CD4-positive, alpha-beta T cell treated with Interleukin-6 at 100 ng/mL for 8 hours (primary cell): ENCODE measurements at places on chromosomes 4 and X.

DNA sequence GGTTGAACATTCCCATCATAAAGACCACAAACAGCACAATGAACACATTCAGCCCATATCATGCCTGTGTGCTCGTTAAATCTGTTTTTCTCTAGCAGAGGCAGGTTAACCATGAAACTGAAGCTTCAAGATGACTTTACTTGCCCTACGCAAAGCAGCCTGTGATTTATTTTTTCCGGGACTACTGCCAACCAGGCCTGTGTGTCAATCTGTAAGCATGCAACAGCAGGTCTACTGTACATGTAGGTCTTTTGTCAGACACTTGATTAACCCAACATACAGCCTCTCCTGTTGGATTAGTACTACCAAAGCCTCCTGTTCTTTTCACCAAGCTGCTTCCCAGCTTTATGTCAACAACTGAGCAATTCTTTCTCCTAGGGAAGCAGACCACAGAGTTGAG lies 85.5 kb upstream of the ACSL1 start:
- no peak for DNase-seq

GRCh38 chrX:115372152-115372551 lies 82.6 kb downstream of the LUZP4 start:
- DNase-seq, result no peak

- DNase-seq, result no peak
These were observed 7.3 kb upstream of the IRAK1 start for GRCh38 chrX:154027022-154027402.

DNA sequence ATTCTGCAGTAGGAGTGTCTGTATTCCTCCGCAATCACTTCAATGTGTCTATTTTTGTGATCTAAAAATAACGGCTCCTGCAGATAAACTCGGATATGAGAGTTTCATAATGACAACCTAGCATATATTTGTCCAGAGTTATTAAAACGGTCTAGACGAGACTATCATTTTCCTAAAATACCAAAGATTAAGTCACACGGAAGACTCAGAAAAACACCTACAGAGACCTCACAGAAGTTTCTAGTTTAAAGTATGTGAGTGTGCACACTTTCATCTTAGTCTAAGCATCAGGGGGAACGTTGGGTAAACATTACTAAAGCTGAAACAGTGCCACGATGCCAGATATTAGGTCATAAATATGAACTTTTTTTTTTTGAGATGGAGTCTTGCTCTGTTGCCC lies 156.9 kb downstream of the AFAP1 start:
- DNase-seq, result no peak

- no peak for DNase-seq
These were observed 215.6 kb upstream of the GYPA start for GRCh38 chr4:144355811-144356757.

GRCh38 chr4:152848508-152848907 lies 68.8 kb downstream of the ARFIP1 start:
- no peak for DNase-seq

- DNase-seq, result no peak
These were observed 264.3 kb downstream of the RAPGEF2 start for GRCh38 chr4:159366966-159367780.

- no peak for DNase-seq
These were observed 115.6 kb upstream of the NKX1-1 start for GRCh38 chr4:1521821-1522361.

DNA sequence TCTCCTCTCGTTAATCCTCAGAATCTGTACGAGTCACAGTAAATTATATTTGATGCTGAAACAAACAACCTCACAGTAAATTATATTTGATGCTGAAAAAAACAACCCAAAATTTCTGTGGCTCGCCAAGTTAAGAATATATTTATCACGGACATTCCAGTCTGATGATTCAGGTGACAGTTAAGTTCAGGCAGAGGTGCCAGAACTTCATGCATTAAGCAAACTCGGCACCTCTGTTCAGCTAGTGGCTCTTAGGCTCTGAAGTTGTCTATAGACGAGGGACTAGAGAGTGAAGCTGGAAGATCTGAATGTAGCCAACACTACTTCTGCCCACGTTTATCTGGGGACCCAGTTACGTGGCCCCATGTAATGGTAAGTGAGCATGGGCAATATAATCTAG lies 132.2 kb upstream of the AGA start:
- no peak for DNase-seq

- no peak for DNase-seq
These were observed 226.2 kb downstream of the PALLD start for GRCh38 chr4:168723020-168723419.

DNA sequence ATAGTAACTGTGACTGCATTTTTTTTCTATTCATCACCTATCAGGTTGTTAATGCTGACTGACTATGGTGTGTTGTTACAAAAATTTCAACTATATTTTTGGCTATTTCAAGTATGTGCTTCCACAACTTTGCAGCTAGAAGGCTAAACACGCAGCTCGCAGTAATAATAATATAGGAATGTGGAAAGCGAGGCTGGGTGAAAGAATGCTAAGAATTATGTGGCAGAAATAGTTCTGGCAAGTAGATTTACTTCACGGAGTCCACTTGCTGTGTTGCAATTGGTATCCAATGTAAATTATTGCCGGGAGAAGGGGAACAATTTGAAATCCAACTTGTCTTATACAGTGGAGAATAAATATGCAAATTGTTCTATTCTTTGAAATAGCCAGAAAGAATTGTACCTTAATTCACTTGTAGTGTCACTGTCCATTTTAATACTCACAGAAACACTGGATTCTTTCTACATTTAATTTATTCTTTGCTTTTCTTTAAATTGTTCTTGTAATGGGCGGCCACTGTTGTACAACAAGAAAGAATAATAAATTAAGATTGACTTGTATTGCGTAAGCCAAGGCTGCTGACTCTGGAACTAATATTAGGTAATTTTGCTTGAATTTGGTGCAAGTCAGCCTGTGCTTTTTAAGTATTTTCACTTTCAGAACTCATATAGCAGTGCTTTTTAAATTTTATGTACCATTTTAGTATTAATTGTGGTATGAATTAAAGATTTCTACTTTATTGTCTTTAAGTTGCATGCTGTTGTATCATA lies 154.9 kb downstream of the FRMPD4 start:
- DNase-seq, result no peak

DNA sequence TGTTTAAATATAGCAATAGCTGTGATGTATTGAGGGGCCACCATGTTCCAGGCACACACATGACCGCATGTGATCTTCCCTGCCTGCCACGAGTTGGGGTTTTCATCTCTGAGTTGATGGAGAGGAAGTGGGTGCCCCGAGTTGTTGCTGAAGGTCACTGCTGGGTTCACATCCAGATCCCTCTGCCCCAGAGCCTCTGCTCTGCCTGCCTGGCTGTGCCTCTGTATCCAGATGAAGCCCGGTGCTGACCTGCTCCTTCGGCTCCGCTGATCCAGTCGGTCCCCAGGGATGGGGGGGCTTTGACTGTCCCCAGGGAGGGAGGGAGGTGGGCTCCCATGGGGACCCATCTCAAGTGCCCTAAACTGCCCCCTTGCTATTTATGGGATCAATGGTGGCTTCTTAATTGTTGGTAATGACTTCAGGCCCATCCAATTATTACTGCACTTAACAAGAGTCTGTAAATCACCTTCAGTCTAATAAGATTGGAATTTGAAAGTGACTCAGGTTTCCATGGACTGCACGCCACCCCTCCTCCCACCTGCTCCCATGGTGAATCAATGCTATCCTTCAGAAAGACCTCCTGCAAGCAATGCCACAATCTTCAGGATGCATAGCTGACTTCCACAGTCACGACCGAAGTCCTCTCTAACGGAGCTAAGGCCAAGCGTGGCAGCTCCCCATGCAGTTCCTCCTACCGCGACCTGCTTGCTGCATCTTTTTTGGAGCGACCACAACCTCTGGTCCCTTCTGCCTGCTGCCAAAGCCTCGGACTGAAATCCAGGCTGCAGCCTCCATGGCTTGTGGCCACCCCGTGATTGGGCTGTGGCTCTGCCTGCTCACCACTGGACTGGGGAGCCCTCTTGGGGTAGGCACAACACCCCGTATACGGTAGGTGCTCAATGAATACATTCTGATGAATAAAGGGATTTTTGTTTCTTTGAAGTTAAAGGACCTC lies 73.1 kb downstream of the CPZ start:
- DNase-seq, result no peak

GRCh38 chr4:2785613-2786012 lies 7.3 kb upstream of the SH3BP2 start:
- DNase-seq, result peak; percentile 54

DNA sequence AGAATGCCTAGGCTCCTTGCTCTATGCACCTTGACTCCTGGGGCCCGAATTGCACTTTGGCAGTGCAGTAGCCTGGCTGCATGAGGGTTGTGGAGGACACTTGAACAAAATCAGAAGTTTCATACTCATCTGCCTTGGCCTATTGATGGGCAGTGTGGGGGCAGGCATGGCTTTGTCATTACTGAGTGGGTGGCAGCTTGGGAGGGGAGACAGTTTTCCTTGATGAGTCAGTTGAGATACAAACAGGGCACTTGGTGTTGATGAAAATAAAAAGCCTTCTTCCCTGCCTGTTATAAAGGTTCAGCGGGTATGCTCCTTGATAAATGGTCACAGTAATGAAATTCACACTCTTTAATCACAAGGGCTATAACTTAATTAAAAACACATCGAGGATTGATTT lies 126.8 kb upstream of the MAMLD1 start:
- DNase-seq, result no peak

DNA sequence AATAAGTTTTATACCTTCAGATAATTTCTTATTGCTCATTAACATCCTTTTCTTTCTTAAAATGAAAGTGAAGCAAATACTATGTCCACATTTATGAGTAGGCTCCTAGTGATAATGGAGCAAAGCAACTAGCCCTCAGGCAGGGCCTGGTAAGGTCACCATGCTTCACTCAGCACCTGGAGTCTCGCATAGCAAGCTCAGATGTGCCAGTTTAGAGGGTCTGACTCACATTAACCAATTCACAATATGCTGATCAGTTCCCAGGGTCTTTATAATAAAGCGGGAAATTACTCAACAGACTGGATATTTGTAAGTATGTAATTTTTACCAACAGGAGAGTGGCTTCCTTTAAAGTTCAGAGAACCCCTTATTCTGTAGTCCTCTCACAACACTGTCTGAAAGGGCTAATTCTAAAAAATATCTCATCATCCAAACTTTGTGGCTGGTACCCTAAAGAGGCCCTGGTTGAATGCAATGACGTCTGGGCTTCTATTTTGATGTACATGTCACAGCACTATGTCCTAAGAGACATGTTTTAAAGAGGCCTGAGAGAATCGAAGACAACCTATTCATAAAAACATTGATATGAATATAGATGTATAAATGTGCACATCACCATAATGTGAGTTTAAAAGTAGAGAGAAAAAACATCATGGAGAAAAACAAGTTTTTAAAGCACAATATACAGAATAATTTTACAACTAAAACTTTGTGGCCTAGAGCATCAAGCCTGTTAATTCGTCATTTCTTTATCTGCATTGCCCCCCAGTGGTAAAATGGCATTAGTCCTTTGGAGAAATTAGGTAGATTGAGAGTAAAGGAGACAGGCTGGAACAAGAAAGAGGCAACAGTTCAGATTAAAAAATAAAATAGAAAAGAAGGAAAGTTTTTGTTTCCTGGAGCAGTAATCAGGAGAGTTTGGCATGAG lies 44.3 kb downstream of the IL21 start:
- peak; percentile 60 for DNase-seq

DNA sequence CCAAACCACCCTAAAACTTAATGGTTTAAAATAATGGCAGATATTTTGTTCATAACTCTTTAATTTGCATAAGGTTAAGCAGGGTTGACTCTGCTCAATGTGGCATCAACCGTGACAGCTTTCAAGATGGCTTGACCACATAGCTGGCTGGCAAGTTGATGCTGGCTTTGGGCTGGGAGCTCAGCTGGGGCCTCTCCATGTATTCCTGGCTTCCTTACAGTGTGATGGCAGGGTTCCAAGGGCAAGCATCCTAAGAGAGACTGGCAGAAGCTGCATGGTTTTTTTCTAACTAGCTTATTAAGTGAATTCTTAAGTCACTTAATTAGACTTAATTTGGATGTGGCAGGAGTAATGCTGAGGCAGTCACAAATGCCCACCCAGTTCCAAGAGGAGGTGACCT lies 4.5 kb downstream of the RP2 start:
- no peak for DNase-seq

DNA sequence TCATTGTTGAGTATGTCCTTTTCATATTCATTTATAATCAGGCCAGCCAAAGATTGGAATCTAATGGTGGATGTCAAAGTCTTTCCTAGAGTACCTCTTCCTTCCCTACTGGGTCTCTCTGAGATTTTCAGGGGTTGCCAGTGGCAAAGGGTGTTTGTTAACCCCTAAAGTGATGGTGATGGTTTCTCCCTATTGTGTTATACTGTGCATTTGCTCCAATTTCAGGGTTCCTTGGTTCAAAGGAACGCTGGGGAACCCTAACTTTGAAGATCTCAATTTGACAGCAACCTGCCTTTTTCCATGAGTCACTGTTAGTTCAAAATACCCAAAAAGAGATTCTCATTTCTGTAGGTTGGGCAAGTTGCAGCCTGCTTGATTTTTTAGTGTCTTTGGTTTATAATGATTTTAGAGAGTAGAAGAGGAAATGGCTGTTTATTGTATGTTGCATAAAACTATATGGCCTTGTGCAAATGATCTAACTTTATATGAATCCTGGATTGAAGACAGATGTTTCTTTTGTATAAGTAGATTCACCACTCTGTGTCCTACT lies 23.0 kb downstream of the GAB1 start:
- DNase-seq, result no peak

DNA sequence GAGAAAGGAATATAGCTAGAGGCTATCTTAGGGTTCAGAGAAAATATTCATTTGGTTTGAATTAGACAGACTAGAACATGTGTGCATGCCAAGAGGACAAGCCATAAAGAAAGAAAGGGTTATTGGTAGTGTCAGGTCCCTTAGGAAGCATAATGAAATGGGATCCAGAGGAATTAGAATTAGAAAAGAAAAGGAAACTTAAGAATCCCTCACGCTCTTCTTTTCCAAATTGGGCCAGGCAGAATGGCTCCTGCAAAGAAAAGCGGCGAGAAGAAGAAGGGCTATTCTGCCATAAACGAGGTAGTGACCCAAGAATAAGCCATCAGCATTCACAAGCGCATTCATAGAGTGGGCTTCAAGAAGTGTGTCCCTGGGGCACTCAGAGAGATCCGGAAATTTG lies 4.9 kb upstream of the ABCG2 start:
- no peak for DNase-seq

DNA sequence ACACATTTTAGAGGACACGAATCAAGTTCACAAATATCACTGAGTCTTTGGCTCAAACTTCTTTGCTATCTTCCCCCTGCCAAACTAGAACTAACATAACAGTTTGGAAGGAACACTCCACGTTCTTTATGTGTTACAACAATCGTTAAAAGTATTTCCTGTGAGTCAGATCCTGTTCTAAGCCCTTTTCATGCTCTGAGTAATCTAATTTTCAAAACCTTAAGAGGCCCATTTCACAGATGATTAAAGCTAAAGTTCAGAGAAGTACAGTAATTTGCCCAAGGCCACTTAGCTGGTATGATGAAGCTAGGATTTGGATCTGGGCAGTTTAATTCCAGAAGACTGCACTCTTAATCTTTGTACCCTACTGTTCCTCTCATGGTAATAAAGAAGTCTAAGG lies 854.4 kb upstream of the INTU start:
- DNase-seq, result no peak
